ENCODE measurements at places on chromosomes 16 and 17. TPM values are rescaled to one million over a fixed set of nuclear protein-coding genes. Genes with fewer than 3 reads are reported as not detected.

- no peak overlapping the region for H3K4me3 ChIP-seq
- DNase-seq, result no peak
- no peak overlapping the region for H3K27ac ChIP-seq
- H3K36me3 ChIP-seq, result no peaks in the 10 kb centered on the region
- peaks cover 18% of the 10 kb centered on the region for H3K4me1 ChIP-seq
- H3K27me3 ChIP-seq, result no peaks in the 10 kb centered on the region
Observed at GRCh38 chr17:38724337-38724988, 5.7 kb upstream of the CISD3 start.

DNA sequence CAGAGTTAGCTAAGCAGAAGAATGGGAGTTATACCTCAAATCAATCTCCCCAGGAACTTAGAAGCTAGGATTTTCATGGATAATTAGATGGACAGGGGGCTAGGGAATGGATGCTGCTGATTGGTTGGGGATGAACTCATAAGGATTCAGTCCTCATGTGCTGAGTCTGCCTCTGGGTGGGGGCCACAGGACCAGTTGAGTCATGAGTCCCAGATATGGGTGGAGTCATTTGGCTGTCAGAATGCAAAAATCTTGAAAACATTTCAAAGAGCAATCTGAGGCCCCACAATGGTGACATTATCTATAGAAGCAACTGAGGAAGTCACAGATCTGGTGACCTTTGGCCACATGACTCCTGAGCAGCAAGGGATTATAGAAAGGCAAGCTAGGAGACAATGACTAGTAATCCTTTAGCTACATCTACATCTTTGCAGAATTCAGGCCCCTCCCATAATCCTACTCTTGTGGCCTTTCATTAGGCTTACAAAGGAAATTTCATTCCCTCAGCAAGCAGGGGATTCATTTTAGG, 82.6 kb upstream of the CCL2 start:
- no peaks in the 10 kb centered on the region for H3K27me3 ChIP-seq
- H3K4me3 ChIP-seq, result no peak overlapping the region
- H3K27ac ChIP-seq, result no peak overlapping the region
- no peak for DNase-seq
- no peaks in the 10 kb centered on the region for H3K36me3 ChIP-seq

- no peak overlapping the region for H3K27ac ChIP-seq
- H3K36me3 ChIP-seq, result no peaks in the 10 kb centered on the region
- no peaks in the 10 kb centered on the region for H3K4me1 ChIP-seq
- H3K4me3 ChIP-seq, result no peak overlapping the region
Observed at GRCh38 chr16:10031473-10031872, 150.8 kb downstream of the GRIN2A start.

GRCh38 chr17:59121901-59122480, 15.3 kb upstream of the TRIM37 start:
- DNase-seq, result no peak
- H3K4me1 ChIP-seq, result no peaks in the 10 kb centered on the region
- H3K4me3 ChIP-seq, result no peak overlapping the region
- no peak overlapping the region for H3K27ac ChIP-seq
- H3K27me3 ChIP-seq, result no peaks in the 10 kb centered on the region
- peaks cover 25% of the 10 kb centered on the region for H3K36me3 ChIP-seq

GRCh38 chr16:20791923-20792612, 14.2 kb downstream of the ERI2 start:
- H3K27me3 ChIP-seq, result no peaks in the 10 kb centered on the region
- no peak overlapping the region for H3K4me3 ChIP-seq
- peaks cover 11% of the 10 kb centered on the region for H3K36me3 ChIP-seq
- H3K4me1 ChIP-seq, result no peaks in the 10 kb centered on the region
- no peak for DNase-seq
- no peak overlapping the region for H3K27ac ChIP-seq

DNA sequence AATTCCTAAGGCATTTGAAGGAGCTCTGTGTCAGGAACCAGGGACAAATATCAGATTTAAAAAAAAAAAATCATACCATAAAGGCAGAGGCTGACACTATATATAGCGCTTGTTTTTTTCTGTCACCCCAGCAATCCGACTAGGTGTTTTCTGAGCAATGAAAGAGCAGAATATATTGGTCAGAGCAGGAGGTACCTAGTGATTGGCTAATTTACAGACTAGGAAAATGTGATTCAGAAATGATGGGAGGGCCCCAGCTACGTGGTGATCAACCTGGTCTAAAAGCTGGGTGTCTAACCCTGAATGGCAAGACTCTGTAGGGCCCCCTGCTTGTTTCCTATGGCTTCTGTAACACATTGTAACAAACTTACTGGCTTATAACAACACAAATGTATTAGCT, 195.5 kb upstream of the XYLT1 start:
- no peaks in the 10 kb centered on the region for H3K36me3 ChIP-seq
- no peak for DNase-seq
- no peak overlapping the region for H3K27ac ChIP-seq
- H3K4me1 ChIP-seq, result no peaks in the 10 kb centered on the region
- no peak overlapping the region for H3K4me3 ChIP-seq
- H3K27me3 ChIP-seq, result no peaks in the 10 kb centered on the region

DNA sequence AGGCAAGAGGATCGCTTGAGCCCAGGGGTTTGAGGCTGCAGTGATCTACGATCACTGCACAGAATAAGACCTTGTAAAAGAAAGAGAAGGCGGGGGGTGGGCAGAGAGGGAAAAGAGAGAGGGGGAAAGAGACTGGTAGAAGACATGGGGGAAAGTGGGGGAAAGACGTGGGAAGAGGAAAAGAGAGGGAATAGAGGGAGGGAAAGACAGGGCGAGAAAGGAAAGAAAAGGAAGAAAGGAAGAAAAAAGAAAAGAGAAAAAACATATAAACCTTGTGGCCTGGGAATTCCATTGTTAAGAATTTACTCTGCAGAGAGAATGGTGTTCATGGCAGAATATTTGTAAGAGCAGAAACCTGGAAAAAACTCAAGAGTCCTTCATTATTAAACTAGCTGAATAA, 120.4 kb downstream of the RMI2 start:
- DNase-seq, result no peak
- H3K4me3 ChIP-seq, result no peak overlapping the region
- H3K27ac ChIP-seq, result no peak overlapping the region
- H3K36me3 ChIP-seq, result no peaks in the 10 kb centered on the region

- DNase-seq, result peak; percentile 91
- no peaks in the 10 kb centered on the region for H3K27me3 ChIP-seq
- no peak overlapping the region for H3K4me3 ChIP-seq
- H3K27ac ChIP-seq, result no peak overlapping the region
Observed at GRCh38 chr16:88769617-88770460, 15.2 kb downstream of the PIEZO1 start.

- H3K4me1 ChIP-seq, result peaks cover 4% of the 10 kb centered on the region
- no peak overlapping the region for H3K27ac ChIP-seq
- H3K4me3 ChIP-seq, result no peak overlapping the region
- peak; percentile 72 for DNase-seq
Observed at GRCh38 chr17:55005520-55005919, 37.0 kb downstream of the STXBP4 start.

DNA sequence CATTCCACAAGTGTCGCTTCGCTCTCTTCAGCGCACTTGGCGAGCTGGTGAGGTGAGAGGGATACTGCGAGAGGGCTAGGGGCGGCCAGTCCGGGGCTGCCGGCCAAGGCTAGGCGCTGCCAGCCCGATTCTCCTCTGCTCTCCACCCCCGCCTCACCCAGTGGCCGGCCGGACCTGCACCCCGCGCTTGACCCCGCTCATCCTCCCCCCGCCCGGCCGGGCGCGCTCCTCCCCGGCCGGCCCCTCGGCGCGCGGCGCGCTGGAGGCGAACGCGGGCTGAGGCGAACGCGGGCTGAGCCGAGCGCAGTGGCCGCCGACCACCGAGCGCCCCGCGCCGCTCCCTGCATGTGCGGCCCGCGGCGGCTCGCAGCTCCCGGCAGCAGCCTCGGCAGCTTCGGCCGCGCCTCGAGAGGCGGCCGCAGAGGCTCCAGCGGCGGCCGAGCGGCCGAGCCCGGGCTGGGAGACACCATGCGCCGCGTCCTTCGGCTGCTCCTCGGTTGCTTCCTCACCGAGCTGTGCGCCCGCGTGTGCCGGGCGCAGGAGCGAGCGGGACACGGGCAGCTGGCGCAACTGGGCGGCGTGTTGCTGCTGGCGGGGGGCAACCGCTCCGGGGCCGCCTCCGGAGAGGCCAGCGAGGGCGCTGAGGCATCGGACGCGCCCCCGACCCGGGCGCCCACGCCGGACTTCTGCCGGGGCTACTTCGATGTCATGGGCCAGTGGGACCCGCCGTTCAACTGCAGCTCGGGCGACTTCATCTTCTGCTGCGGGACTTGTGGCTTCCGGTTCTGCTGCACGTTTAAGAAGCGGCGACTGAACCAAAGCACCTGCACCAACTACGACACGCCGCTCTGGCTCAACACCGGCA, at the start of gene SHISA9:
SHISA9 (plus strand) TSS at position 2 of the 865 bp plus-strand sequence.
- H3K36me3 ChIP-seq, result no peaks in the 10 kb centered on the region
- H3K4me3 ChIP-seq, result no peak within 1 kb of the TSS
- no peaks in the 10 kb centered on the region for H3K27me3 ChIP-seq
- no peak within 1 kb of the TSS for H3K27ac ChIP-seq

DNA sequence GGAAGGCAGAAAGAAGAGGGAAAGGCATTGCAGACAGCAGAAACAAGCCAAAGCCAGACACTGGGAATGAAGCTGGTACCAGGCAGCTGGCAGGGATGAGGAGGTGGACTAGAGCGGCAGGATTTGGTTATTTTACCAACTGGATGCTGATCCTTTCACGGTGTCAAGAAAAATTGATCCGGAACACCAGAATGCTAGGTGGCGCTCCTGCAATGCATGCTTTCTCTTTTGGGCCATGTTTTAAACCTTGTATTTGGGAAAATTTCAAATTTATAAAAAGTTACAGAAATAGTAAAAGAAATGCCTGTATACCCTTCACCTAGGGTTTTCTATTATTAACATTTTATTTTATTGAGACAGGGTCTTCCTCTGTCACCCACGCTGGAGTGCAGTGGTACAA, 224.7 kb downstream of the SOX9 start:
- no peak overlapping the region for H3K27ac ChIP-seq
- no peak overlapping the region for H3K4me3 ChIP-seq
- H3K27me3 ChIP-seq, result no peaks in the 10 kb centered on the region
- DNase-seq, result no peak

DNA sequence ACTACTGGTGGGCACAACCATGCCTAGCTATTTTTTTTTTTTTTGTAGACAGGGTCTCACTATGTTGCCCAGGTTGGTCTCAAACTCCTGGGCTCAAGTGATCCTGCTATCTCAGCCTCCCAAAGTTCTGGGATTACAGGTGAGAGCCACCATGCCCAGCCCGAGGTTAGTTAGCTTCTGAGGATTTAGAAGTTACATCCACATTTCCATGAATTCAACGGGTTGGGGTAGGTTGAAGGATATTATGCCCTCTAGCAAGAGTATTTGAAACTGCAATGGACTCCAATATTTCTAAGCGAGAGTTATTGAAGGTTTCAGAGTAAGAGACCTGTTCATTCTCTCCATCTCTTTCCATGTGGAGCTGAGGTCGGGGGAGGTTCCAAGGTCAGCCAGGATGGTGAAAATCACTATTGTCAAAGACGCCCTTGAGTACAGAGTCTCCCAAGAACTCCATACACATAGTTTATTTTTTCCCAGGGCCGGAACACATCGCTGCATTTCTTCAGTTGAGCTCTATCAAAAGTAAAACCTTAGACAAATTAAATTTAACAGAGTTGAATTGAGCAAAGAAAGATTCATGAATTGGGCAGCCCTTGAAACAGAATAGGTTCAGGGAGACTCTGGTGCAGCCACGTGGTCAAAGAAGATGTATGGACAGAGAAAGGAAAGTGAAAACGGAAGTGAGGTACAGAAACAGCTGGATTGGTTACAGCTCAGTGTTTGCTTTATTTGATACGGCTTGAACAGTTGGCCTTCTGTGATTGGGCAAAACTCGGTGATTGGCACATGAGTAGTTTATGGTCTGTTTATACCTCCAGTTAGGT, 19.0 kb upstream of the ITPRIPL2 start:
- H3K36me3 ChIP-seq, result no peaks in the 10 kb centered on the region
- DNase-seq, result peak; percentile 60
- no peak overlapping the region for H3K27ac ChIP-seq
- H3K4me3 ChIP-seq, result no peak overlapping the region
- no peaks in the 10 kb centered on the region for H3K27me3 ChIP-seq

DNA sequence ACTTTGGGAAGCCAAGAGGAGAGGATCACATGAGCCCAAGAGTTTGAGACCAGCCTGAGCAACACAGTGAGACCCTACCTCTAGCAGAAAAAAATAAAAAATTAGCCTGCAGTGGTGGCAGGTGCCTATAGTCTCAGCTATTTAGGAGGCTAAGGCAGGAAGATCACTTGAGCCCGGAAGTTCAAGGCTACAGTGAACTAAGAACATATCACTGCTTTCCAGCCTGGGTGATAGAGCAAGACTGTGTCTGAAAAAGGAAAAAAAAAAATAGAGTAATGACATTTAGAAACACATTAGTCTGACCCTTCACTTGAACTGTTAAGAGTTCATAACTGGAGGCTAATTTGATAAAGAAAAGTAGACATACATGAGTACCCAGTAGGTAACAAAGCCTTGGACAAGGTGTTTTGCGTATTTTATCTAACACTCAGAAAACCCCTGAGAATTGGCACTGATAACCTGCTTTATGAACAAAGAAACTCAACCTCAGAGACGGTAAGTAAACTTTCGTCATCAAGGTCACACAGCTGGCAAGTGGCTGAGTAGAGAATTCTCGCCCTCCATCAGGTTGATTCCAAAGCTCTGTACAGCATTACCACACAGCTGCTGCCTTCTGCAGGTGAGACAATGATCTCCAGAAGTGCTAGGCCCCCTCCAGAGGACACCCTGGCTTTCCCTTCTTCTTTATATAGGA, 101.1 kb downstream of the SMG6 start:
- H3K27me3 ChIP-seq, result no peaks in the 10 kb centered on the region
- no peaks in the 10 kb centered on the region for H3K4me1 ChIP-seq
- H3K4me3 ChIP-seq, result no peak overlapping the region
- no peaks in the 10 kb centered on the region for H3K36me3 ChIP-seq

DNA sequence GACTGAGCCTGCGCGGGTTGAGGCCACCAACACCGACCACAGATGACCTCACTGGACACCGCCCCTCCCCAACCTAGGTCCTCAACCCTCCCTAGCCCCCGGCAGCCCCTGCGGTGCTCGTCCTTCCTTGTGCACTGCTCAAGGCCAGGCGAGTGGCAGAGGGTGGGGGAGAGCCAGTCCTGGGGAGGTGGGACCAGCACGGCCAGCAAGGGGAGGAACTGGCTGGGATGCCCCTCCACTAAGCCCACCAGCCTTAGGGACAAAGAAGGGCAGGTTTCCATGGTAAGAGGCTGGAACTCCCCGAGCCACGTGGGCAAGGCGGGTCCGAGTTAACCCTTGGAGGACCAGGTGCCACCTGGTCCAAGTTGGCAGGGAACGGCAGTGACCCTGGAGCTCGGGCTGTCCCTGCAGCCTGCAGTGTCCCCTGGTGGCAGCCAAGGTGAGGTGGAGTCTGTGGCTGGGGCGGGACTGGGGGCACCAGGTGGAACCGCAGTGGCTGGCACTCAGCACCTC, 9.2 kb downstream of the FSCN2 start:
- no peak overlapping the region for H3K27ac ChIP-seq
- DNase-seq, result peak; percentile 63
- H3K27me3 ChIP-seq, result no peaks in the 10 kb centered on the region
- H3K4me1 ChIP-seq, result peaks cover 8% of the 10 kb centered on the region

Gene AGRP
- not detected for total RNA-seq

Gene KIFC3
- not detected for total RNA-seq

Gene KCNJ2
- not detected for total RNA-seq

Gene ABCC3
- total RNA-seq, result not detected

Gene MRPS23
- 61.3 TPM for total RNA-seq

Gene KRT26
- not detected for total RNA-seq

Gene TMEM220
- not detected for total RNA-seq

Gene SNN
- total RNA-seq, result 34.2 TPM

Gene CALB2
- not detected for total RNA-seq

Gene PIRT
- not detected for total RNA-seq

Gene CASKIN1
- total RNA-seq, result 0.14 TPM
